Right renal cortex interstitium (tissue), 3 donors: ENCODE measurements at places on chromosomes 1 and 21. TPM values are rescaled to one million over a fixed set of nuclear protein-coding genes. Genes with fewer than 3 reads are reported as not detected.

Gene EDARADD
- 7.8 TPM for polyA plus RNA-seq

Gene C1QA
- polyA plus RNA-seq: 13.7 TPM

Gene MARK1
- 8.3 TPM for polyA plus RNA-seq

Gene TMEM240
- 3.6 TPM for polyA plus RNA-seq

- DNase-seq: peak; percentile 8
Observed at GRCh38 chr1:84582802-84583587, 8.8 kb upstream of the CTBS start.

GRCh38 chr1:214326406-214326805 is 45.4 kb downstream of the SMYD2 start:
- DNase-seq: no peak

GRCh38 chr1:164803366-164803765 is 244.4 kb downstream of the PBX1 start:
- DNase-seq: no peak

DNA sequence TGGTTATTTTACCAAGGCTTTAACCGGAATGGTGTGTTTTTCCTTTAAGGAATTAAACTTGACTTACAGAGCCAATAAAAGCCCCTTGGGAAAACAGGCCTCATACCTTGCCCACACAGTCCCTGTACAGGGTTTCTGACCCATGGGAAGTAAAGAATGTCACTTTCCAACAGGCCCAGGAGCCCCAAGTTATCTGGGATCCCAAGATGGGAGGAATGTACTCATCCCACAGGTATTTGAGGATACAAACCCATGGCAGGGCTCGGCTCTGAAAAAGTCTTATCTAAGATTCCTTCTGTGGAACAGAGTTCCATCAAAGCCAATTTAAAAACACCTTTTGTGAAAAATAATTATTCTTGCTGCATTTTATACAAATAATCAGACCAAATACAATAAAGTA is 15.3 kb upstream of the COX20 start:
- no peak for DNase-seq

DNA sequence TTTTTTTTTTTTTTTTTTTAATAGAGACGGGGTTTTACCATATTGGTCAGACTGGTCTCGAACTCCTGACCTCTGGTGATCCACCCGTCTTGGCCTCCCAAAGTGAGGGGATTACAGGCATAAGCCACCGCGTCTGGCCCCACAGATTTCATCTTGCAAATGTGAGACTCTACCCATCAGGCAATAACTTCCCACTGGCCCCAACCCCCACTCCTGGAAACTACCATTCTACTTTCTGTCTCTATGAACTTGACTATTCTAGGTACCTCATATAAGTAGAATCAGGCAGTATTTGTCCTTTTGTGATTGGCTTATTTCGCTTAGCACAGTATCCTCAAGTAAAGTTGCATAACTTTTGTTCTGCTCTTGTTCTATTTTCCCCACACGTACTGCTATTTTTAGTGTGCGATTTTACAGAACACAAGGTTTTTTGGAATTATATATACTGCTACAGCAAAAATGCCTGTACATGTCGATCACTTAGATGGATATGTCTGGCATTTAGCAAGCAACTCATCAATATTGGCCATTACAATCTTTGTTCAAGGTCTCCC is 40.2 kb downstream of the ECE1 start:
- DNase-seq: no peak

DNA sequence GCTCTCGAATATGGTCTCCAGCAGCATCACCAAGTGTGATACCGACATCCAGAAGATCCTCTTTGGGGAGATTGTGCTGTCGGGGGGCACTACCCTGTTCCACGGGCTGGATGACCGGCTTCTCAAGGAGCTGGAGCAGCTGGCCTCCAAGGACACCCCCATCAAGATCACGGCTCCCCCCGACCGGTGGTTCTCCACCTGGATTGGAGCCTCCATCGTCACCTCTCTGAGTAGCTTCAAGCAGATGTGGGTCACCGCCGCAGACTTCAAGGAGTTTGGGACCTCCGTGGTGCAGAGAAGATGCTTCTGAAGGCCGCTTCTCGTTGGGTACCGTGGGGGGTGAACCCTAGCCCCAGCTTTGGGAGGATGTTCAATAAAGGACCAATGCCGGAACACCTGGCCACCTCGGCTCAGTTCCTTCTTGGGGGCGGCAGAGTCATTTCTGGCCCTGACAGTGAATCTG is 1.3 kb downstream of the ACTRT2 start:
- no peak for DNase-seq

- no peak for DNase-seq
Observed at GRCh38 chr1:70083519-70083918, 121.9 kb downstream of the LRRC40 start.

GRCh38 chr1:24289937-24290595 is 29.1 kb upstream of the GRHL3 start:
- no peak for DNase-seq
